ENCODE measurements at places on chromosomes 13 and 19. TPM values are rescaled to one million over a fixed set of nuclear protein-coding genes. Genes with fewer than 3 reads are reported as not detected.
A peak's percentile ranks its signal among the peaks of the same experiment; 100 is the strongest.

IGFL3 gene
- total RNA-seq, result not detected

LPAR2 gene
- total RNA-seq, result 2.5 TPM

PRDX2 gene
- not detected for total RNA-seq

CRX gene
- not detected for total RNA-seq

SIGLEC8 gene
- not detected for total RNA-seq

RNF113B gene
- total RNA-seq, result not detected

TNFSF9 gene
- 10.9 TPM for total RNA-seq

KIR3DL1 gene
- total RNA-seq, result not detected

EDNRB gene
- 491 TPM for total RNA-seq

MAMSTR gene
- total RNA-seq, result 0.35 TPM

MRPS12 gene
- 83.7 TPM for total RNA-seq

CEACAM1 gene
- total RNA-seq, result 31.2 TPM

ZNF285 gene
- 2.6 TPM for total RNA-seq

RAB4B gene
- total RNA-seq, result 17.9 TPM

PRTN3 gene
- total RNA-seq, result not detected

OR4F17 gene
- not detected for total RNA-seq

RGS9BP gene
- 0.85 TPM for total RNA-seq

SLC25A41 gene
- not detected for total RNA-seq

FCER2 gene
- total RNA-seq, result not detected

NTF4 gene
- not detected for total RNA-seq

KCTD12 gene
- 5.4 TPM for total RNA-seq

GRCh38 chr13:107866941-107867623 is 348.3 kb downstream of the LIG4 start:
- no peak for DNase-seq

DNA sequence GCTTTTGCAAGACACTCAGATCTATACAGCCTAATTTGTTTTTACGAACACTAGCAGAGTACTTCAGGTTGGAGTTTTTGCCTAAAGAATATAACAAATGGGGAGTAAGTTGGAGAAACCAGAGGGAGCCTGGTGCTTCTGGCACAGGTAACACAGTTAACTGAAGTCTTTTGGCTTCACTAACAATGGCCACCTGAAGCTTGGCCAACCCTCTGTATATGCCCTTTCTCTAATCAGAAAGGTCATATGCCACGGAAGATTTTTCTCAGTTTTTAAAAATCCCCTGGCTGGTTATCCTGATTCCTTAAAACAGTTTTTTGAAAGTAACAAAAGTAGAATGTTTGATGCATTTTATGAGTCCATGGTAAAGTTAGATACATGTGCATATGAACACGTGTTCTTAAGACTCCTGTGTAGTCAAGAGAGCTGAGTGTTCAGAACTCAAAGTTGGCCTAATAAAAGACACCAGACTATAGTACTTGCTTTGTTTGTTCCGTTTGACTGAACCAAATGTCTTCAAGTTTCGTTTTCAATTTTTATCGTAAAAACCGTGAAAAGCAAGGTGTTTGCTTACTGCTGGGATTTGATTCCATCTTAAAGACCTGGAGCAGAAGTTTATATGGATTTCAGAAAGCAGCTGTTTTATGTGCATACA is 137.5 kb downstream of the KCNRG start:
- DNase-seq, result peak; percentile 71

DNA sequence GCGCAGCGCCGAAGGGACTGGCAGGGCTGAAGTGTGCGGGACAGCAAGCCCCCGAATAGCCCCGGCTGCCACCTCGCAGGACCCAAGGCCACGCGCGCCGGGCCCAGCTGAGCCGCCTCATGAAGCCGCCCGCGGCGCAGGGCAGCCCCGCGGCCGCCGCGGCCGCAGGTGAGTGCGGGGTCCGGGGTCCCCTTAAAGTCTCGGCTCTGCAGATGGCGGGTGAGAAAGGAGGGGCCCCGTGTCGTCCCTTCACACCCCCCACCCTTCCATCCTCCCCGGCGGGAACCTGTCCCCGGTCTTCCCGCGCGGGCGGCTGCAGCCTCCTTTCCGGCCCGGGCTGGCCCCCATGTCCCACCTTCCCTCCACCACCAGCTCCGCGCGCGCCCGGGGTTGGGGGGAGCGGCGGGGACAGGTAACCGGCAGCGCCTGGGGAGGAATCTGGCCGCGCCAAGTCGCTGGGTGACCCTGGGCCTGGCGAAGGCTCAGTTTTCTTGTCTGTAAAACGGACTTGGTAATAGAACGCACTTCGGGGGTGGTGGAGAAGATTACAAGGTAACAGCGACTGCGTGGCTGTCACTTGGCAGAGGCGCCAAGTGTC is 338 bp downstream of the RGCC start:
- no peak for DNase-seq

- DNase-seq, result peak; percentile 10
Observed at GRCh38 chr13:27036236-27036981, 135.2 kb downstream of the USP12 start.

GRCh38 chr19:57888107-57888559 is 704 bp downstream of the ZNF814 start:
- no peak for DNase-seq

DNA sequence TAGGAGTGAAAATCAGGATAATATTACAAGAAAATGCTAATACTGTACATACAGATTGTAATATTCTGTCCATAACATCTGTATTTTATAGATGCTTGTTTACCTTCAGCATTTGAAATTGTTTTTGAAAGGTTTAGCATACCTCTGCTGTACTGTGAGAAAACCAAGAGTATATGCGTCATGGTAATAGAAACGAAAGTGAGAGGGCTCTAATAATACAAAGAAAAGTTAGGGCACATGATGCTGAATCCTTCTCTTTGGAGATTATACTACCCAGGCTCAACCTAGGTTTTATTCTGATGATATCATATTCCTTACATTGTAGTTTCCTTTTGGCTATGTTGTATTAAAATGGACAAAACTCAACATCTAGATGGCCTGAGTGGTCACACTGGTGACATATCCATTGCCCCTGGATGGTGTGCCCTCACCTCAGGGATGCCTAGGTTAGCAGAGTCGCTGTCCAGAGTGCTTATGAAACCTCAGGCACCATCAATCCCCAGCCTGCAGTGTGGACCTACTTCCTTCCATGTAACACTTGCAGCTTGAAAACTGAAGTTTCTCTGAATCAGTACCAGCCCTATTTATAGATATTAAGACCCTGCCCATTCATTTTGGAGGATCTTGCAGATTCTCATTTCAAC is 253.7 kb downstream of the KCTD12 start:
- no peak for DNase-seq

- DNase-seq, result peak; percentile 74
Observed at GRCh38 chr19:17703824-17704463, 15.3 kb upstream of the MAP1S start.

GRCh38 chr13:94254737-94255136 is 224.7 kb downstream of the DCT start:
- no peak for DNase-seq

GRCh38 chr13:37966266-37966665 is 96.7 kb upstream of the TRPC4 start:
- DNase-seq, result no peak

DNA sequence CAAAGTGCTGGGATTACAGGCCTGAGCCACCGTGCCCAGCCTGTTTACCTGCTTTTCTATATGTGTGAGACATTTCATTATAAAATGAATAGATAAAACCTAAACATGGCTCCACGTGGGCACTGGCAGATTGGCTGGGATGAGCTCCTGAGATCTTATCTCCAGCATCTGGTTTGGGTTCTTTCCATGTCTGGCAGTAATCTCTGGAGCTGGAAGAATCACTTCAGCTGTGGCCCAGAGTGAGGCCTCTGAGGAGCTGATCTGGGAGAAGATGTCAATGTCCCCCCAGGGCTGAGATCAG is 5.5 kb upstream of the SULT2A1 start:
- no peak for DNase-seq

GRCh38 chr13:110197026-110197425 is 109.9 kb downstream of the COL4A1 start:
- DNase-seq, result no peak

DNA sequence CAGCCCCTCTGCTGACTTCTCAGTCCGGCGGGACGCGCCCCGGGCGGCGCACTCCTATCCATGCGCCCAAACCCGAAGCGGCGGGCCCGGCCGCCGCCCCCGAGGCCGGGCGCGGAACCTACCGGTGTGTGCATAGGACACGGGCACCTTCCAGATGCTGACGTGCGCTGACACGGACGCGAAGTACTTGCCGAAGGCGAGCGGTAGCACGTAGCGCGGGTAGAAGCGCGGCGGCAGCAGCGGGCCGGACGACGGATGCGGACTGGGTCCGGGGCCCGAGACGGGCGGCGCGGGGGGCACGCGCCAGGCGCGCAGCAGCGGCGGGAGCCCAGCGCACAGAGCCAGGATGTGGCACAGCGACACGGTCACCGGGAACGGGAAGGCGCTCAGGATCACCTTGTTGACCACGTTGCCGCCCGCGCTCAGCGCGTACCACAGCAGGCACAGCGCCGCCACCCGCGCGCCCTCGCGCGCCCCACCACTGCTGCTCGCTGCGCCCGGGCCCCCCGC is 338 bp downstream of the SLC35E1 start:
- DNase-seq, result no peak

DNA sequence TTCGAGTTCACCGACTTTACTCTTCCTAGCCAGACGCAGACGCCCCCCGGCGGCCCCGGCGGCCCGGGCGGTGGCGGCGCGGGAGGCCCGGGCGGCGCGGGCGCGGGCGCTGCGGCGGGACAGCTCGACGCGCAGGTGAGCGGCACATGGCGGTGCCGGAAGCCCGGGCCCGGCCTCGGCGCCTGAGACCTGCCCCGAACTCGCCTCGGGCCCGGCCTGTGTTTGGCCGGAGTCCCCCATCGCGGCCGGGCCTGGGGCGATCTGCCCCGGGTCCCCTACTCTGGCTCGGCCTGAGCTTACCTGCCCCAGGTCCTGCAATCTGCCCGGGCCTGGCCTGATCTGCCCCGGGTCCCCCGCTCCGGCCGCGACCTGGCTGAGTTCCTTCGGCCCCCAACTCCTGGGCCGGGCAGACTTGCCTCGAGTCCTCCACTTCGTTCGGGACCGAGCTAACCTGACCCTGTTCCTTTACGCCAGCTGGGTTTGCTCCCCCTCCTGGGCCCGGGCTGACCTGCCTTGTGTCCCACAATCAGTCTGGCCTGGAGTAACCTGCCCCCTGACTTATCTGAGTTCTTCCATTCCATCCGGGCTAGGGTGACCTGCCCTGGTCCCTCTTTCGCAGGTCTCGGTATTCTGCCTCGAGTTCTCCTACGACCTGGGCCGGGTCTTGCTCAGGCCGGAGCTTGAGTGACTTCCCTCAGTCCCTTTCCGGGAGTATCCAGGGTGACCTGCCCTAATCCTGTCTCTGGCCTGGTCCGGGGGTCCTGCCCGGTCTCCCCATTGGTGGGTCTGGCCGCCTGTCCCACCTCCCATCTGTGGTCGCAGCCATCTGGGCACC is 764 bp downstream of the UPF1 start:
- no peak for DNase-seq

DNA sequence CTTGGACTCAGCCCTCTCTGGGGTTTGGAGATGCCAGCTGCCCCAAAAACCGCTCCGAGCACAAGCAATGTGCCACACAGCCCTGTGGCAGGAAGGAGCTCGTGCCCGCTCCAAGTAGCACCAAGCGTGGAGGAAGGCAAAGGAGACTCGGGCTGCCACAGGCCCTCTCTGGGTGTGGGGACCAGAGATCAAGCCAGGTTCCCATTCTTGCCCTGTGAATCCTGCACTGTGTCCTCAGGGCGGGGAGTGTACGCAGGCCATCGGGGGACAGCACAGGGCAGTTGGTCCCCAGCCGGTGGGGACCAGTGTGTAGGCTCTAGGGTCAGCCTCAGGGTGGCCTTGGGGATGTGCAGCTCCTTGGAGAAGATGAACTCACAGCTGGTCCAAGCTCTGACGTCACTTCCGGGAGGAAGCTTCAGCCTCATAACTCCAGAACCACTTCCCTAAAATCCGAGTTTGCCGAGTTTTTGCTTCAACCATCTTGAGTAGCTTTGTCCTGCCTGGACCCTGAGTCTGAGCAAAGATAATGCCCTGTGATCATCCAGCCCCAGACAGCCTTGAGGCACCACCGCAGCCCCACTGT is 9.3 kb upstream of the CPAMD8 start:
- peak; percentile 19 for DNase-seq

DNA sequence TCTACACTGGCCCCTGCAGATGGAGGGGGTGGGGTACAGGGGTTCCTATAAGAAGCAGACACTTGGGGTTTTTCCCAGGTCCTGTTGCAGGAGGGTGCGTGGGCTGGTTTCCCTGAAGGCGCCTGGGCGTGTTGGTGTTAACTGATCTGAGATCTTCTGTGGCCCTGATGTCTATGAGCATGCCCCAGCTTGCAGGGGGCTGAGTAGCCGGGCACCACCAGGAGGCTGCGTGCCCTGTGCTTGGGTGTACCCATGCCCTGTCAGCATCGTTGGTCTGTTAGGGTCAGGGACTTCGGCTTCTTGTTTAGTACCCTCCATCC is 45.3 kb downstream of the CAPN12 start:
- DNase-seq, result no peak

GRCh38 chr19:42421101-42421500 is 6.1 kb downstream of the LIPE start:
- no peak for DNase-seq

- no peak for DNase-seq
Observed at GRCh38 chr13:94946039-94946438, 233.7 kb upstream of the SOX21 start.

GRCh38 chr13:50026788-50027473 is 11.7 kb downstream of the KCNRG start:
- DNase-seq, result no peak

GRCh38 chr13:110379905-110380341 is 72.8 kb downstream of the COL4A2 start:
- DNase-seq, result no peak

- DNase-seq, result no peak
Observed at GRCh38 chr19:12098040-12098439, 33.5 kb downstream of the ZNF844 start.

DNA sequence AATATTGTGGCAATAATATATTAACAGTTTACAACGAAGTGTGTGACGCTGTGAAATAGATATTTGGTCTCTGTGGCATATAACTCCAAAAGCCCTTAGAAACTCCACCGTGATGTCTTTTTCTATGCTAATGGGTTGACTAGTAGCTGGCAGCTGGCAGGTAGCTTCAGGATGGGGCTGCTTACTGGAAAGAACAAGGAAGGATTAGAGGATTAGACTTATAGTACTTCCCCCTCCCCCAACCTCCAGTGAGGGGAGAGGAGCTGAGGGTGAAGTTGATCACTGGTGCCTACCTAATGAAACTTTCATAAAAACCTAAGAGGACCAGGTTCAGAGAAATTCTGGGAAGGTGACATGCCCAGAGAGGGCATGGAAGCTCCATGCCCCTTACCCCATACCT is 9.8 kb downstream of the ZNF229 start:
- no peak for DNase-seq

GRCh38 chr19:13234518-13234917 is 84.3 kb downstream of the IER2 start:
- peak; percentile 41 for DNase-seq

DNA sequence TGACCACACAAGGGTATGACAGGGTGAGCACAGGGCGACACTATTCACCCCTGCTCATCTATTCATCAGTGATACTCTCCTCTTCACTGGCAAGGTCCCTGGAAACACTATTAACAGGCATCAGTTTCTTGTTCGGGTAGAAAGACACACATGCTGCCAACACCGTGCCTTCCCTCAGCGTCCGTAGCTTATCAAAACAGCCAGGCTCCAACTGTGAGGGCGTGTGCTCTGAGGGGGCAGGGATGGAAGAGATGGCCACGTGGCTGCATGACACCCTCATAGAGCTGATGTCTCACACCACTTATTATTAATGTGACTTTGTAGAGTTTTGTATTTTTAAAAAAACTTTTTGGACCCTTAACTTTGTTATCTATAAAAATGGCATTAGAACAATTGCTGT is 160.3 kb downstream of the ITGBL1 start:
- no peak for DNase-seq

GRCh38 chr13:87536899-87537298 is 134.3 kb upstream of the SLITRK5 start:
- DNase-seq, result no peak

Data from SK-MEL-5 (cell line).